T follicular helper cell (primary cell): ENCODE measurements at places on chromosomes 5 and 9.

- DNase-seq: no peak
Observed at GRCh38 chr5:90161414-90161813, 248.1 kb downstream of the CETN3 start.

GRCh38 chr9:134694714-134695113, 53.1 kb downstream of the COL5A1 start:
- no peak for DNase-seq

DNA sequence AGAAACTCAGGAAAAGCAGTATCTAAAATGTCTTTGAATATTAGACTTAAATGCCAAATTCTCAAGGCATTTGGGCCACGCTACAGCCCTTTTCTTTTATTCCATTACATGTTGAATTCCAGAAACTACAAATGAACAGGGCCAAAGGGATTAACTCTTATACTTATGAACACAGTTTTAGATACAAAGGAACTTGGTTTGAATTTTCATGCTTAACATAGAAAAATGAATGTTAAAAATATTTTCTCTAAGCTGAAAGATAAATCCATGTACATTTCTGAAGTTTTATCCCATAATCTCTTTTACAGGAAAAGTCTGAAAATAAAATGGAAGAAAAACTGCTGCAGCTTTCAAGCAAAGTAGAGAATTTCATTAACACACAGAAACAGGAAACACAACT, 56.8 kb downstream of the FAM81B start:
- no peak for DNase-seq

- DNase-seq: no peak
Observed at GRCh38 chr5:177300951-177301350, 2.6 kb downstream of the RAB24 start.

DNA sequence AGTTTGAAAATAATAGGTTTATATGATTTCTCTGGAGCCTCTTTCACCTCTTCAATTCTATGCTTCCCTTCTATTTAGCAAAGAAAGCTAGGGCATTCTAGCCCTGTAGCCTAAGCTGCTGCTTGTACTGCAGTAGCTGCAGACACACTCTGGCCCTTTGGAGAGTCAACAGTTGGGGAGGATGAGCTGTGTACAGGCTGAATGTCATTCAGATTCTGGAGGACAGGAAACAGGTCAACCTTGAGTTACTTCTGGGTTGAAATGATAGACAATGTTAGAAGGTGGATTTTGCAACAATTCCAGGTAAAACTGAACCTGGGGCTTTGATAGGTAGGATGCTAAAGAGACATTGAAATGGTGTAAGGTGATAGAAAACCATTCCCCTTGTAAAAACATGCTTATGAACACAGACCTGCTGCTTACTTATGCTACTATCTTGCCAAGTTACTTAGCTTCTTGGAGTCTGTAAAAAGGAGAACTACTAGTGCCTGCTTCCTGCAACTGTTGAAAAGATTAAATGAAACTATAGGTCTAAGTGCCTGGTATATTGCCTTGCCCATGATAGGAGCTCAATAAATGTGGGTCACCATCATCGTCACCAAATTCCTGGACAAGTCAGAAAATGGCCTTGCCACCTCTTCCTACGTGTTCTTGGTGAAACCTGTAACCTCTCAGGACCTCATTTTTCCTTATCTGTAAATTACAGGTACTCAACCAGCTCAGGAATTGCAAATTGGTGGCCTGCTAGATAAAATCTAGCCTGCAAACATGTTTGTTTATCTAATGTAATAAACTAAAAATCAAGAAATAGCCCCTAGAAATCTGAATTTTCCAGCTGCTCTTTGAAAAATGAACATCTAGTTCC, 83.7 kb downstream of the GALNT10 start:
- DNase-seq: no peak

- DNase-seq: no peak
Observed at GRCh38 chr5:119318256-119318894, 37.4 kb upstream of the TNFAIP8 start.

- DNase-seq: no peak
Observed at GRCh38 chr5:133360693-133361472, 251.5 kb downstream of the FSTL4 start.

GRCh38 chr5:160305319-160305718, 7.0 kb downstream of the CCNJL start:
- DNase-seq: no peak

DNA sequence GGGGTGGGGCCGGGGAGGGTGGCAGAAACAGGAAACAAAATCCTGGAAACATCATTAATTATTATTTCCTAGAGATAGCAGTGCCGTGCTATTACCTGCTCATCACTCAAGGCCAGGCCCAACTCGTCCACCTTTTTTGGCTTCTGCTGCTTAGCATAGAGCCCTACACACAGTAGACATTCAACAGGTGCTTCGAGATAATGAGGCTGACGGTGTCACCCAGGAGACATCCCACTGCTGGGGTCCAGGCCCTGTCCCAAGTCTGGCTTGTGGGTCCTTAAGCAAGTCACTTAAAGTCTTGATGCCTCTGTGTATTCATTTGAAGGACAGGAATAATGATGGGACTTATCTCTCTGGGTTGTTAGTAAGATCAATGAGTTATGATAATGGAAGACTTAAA, 506.6 kb downstream of the BNC2 start:
- DNase-seq: no peak

GRCh38 chr5:172858990-172859811, 25.1 kb downstream of the ERGIC1 start:
- no peak for DNase-seq

- no peak for DNase-seq
Observed at GRCh38 chr5:119353213-119353612, 2.6 kb upstream of the TNFAIP8 start.

DNA sequence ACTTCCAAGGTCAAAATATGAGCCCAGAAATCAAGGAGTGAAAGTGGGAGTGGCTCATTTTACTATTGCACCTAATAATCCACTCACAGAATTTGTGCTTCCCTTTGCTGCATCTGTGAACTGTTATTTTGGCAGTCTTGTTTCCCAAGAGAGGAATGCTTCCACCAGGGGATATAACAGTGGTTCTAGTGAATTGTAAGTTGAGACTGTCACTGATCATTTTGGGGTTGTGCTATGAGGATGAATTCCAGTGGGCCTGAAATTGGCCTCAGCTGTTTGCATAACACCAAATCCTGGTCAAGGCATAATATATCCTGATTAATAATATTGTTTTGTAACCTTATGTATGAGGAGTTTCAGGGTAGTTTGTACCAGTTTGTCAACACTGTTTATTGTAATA, 14.4 kb downstream of the FAM200C start:
- DNase-seq: no peak

DNA sequence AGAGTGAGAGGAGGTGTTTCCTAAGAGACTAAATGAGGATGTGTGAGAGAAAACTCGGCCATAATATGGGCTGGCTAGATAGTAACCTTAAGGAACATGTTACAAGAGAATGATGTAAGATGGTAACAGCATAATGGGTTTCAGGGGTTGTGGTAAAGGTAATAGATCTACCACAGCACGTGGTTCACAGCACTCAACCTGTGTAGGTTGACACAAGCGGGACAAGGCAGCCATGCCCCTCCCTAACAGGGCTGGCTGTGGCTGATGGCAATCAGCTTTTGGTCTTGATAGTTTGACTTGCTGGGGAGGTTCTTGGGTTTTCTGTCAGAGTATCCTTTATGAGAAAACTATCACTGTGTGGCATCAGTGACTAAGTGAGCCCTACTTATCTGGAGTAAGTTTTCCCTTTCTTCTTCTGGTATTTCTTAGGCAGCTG, 138.6 kb downstream of the TRIO start:
- no peak for DNase-seq

- no peak for DNase-seq
Observed at GRCh38 chr9:70924380-70924779, 197.0 kb downstream of the TRPM3 start.

GRCh38 chr5:72584466-72584865, 77.3 kb upstream of the ZNF366 start:
- DNase-seq: no peak

GRCh38 chr9:99038484-99038820, 66.5 kb upstream of the TGFBR1 start:
- DNase-seq: no peak
